ENCODE measurements at places on chromosomes 2 and 18.

GRCh38 chr2:78264130-78264529, 742.0 kb upstream of the LRRTM4 start:
- no peak for DNase-seq

- DNase-seq, result peak; percentile 22
These were observed 47.2 kb downstream of the PRKRA start for GRCh38 chr2:178403671-178404306.

- peak; percentile 14 for DNase-seq
These were observed 215.3 kb downstream of the STK39 start for GRCh38 chr2:168032091-168032490.

DNA sequence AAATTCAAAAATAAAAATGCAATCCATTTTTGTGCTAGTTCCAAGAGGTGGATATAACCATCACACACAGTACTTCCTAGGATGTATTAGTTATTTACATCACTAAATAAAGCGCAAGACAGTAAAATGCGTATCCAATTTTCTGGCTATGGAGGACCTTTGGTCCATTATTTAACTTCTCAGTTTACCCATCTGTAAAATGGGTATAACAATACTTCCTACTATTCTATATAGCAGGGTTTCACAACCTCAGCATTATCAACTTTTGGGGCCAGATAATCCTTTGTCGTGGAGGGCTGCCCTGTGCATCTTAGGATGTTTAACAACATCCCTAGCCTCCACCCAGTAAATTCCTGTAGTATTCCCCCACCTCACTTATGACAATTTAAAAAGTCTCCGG, 275.1 kb upstream of the PKDCC start:
- DNase-seq, result no peak

DNA sequence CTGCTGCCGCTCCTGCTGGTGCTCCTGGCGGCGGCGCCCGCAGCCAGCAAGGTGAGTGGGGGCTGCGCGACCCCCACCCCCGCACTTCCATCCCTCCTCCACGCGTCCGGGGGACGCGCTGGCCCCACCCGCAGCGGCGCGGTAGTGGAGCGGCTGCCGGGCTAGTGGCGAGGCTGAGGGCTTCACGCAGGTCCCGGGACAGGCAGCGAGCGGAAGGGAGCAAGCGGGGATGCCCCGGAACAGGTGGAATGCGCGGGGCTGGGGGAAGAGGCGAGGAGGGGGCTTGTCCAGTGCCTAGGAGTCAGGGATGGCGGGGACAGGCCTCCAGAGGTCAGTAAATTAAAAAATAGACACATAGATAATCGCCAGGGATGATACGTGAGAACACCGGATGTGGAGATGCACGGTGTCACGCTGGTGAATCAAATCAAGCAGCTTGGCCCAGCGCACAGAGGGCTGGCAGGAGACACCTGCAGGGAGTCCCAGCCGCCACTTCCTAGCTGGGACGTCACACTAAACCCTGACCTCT, 403 bp downstream of the COL4A3 start:
- DNase-seq, result no peak

- peak; percentile 57 for DNase-seq
These were observed 156.8 kb upstream of the TTC39C start for GRCh38 chr18:23857756-23858155.

GRCh38 chr2:48586433-48586832, 31.2 kb upstream of the GTF2A1L start:
- DNase-seq, result no peak

- DNase-seq, result no peak
These were observed 3.7 kb downstream of the MTX2 start for GRCh38 chr2:176272870-176273459.

DNA sequence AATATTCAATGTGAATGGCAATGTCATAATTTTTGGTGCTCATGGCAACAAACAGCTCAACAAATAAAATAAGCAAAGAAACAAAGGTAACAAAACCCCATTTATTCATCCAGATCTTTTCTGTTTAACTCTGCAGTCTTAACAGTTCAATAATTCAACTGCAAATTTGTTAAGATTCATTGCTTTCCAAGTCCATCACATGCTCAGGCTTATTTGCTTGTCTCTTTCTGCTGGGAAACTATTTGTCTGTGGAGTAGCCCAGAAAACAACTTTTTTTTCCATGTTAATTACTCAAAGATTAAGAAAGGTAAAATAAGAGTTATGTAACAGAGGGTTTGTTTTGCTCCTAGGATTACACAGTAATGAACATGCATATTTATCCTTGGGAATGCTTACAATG, 92.6 kb upstream of the PNPT1 start:
- no peak for DNase-seq

DNA sequence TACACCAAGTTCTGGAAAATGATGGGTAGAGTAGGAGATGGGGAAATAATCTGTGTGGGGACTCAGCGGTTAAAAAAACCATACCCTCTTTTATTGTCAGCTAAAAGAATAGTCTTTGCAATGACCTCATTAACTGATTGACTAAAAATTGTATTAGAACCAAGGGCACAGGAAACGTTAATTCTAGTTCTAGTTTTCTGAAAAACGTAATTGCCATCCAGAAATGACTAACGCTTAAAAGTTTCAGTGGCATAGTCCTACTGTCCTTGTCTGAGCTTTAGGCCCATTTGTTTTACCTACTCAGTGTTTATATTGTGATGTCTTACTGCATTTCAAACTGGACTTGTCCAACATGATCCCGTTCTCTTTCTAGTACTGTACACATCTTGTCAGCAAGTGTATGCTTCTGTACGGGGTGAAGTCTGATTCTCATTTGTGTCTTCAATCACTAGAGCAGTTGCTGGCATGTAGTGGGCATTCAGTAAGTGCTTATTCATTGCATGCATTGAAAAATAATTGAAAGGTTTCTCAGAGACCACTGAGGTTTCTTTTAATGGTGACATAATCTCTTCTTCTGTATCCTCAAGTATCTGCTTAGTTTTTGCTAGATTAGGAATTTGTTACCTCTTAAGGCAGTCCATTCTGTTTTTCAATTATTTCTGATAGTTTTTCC, 81.5 kb downstream of the ZNF407 start:
- no peak for DNase-seq

GRCh38 chr2:227152093-227152766, 11.8 kb downstream of the COL4A4 start:
- no peak for DNase-seq

GRCh38 chr2:182581196-182581935, 134.7 kb upstream of the DNAJC10 start:
- no peak for DNase-seq

- peak; percentile 85 for DNase-seq
These were observed 170.0 kb upstream of the GALNT5 start for GRCh38 chr2:157087373-157088002.

DNA sequence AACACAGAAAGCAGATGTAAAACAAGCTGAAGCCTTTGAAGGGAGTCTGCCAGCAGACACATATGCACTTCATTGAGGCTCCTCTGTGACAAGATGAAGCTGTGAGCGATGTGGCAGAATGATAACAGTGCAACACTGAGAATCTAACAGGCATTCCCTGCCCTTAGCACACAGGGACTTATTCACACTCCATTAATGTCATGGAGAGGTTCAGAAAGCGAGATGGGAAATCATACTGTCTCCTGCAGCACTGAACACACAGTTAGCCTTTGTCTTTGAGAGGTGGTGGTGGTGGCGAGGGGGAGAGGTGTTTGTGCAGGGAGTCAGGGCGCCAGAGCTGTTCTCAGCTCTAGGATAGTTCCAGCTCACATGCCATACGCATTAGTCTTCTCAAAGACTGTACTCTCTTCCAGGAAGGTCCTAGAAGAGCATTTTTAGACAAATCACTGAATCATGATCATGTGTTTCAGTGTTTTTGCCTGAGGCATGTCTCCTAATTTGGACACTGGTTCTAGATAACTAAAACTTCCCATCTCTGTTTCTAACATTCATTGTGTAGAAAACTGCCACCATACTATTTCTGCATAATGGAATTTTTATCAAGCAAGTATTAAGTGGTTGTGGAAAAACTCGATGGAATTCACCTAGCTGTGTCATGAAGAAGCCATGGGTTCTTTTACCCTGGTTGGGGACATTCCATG, 93.5 kb upstream of the ITGB6 start:
- peak; percentile 93 for DNase-seq

DNA sequence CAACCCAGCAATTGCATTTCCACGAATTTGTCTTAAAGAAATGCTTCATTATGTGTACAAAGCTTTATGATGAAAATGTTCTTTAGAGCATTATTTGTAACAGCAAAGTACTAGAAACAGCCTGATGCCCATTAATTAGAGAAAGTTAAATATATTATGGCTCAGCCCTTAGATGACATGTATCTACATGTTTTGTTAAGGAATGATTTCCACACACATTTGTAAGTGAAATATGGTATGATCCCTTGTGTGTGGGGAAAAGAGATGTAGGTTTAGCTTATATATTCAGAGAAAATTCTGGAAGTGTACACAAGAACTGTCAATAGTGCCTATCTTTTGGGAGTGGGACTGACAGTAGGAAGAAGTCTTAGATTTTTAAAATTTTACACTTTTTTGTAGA, 3.8 kb upstream of the PTPN4 start:
- no peak for DNase-seq

- no peak for DNase-seq
These were observed 537.7 kb downstream of the TNS1 start for GRCh38 chr2:217465100-217465499.
